MM.1S (cell line): ENCODE measurements at places on chromosomes 3 and 15.

DNA sequence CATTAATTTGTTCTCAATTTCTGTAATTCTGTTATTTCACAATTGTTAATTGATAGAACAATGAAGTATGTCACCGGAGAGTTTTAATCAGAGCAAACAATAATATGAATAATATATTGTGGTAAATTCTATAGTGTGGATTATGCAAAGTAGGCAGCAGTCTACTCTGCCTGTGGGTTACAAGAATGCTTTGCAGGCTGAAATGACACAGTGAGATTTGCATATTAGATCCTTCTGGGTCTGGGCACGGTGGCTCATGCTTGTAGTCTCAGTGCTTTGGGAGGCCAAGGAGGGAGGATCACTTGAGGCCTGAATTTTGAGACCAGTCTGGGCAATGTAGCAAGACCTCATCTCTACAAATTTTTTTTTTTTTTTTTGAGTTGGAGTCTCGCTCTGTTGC, 12.5 kb downstream of the COPG1 start:
- no peak for DNase-seq

GRCh38 chr3:113097960-113098447, 107.2 kb downstream of the GTPBP8 start:
- DNase-seq: no peak

- DNase-seq: no peak
Observed at GRCh38 chr3:106204160-106204868, 335.5 kb upstream of the CBLB start.

DNA sequence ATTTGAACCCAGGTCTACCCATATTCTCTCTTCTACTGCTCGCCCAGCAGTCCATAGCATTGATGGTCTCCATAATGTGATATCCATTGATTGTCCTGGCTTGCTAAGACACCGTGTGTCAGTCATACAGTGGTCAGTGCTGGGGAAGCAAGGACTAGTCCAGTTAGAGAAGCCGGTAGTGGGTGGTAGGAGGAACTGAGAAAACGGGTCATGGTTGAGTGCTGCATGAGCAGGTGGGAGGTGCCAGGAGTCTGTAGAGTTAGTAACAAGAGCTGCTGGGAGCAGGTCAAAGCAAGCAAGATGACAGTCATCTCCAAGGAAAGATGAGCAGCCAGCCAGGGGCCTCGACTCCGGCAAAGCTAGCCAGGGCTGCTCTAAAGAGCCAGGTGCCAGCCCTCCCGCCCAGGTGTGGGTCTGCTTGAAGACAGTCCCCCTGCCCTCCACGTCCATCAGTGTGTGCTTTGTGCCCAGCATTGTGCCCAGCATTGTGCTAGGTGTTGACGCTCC, 29.5 kb upstream of the USP3 start:
- peak; percentile 79 for DNase-seq

- DNase-seq: no peak
Observed at GRCh38 chr15:93312891-93313486, 224.0 kb upstream of the RGMA start.

DNA sequence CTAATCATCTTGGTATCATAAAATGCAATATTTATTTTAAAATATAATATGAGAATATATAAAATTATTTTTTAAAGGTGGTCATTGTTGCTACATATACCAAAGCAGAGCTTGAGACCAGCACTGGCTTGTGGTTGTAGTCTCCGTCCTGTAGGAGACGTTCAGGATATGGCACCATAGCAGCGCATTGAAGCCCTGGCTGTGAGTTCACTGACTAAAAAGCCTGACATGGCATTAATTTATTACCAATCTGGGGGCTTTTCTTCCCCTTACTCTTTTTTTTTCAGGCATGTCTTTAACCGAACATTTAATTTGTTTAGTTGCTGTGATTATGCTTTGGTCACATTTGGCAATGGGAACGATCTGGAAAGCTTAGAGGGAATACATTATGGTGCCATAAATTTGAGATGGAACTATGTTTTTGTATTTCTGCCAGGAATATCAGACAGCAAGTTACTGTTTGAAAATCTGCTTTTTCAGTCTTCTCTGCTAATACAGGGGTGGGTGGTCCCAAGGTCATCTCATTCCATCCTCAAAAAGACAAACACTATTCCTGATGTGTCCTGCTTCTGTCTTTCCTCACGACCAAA, 108.5 kb downstream of the ZIC4 start:
- DNase-seq: no peak

GRCh38 chr3:134253475-134254226, 3.0 kb upstream of the RYK start:
- DNase-seq: no peak

DNA sequence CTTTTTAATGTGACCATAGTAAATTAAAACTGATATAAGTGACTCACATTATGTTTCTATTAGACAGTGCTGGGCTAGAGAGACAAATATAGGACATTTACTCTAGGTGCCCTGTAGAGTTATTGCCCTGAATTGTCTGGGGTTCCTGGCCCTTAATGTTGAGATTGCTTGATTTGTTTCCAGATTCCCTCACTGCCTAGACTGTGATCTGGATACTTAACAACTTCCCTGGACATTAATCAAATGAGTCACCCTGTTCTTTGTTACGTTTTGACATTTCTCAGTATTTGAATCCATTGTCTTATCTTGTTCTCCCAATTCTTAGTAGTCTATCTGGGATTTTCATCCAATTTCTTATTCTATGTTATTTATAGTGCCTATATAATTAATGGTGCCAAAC, 65.8 kb downstream of the DTWD1 start:
- no peak for DNase-seq

DNA sequence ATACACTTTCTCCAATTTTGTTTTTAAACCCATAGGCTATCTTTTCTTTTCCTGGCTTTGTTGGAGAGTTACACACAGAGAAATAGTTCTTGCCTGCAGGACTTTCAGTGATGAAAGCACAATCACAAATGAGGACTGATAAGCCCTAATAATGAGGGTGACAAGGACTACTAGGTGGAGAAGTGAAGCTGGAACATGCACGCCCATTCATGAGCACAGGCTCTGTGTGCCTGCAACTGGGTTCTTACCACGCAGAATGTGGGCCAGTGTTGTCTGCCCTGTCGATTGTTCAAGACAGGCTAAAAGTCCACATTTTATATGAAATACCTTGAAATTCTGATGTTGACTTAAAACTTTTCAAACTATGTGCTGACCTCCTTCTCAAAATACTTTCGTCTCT, 162.3 kb upstream of the STRIT1 start:
- DNase-seq: no peak

GRCh38 chr3:113894927-113895326, 52.9 kb upstream of the ZDHHC23 start:
- no peak for DNase-seq

GRCh38 chr15:48590723-48591122, 54.8 kb downstream of the FBN1 start:
- no peak for DNase-seq

- peak; percentile 19 for DNase-seq
Observed at GRCh38 chr3:122679882-122680474, 661 bp upstream of the PARP14 start.

DNA sequence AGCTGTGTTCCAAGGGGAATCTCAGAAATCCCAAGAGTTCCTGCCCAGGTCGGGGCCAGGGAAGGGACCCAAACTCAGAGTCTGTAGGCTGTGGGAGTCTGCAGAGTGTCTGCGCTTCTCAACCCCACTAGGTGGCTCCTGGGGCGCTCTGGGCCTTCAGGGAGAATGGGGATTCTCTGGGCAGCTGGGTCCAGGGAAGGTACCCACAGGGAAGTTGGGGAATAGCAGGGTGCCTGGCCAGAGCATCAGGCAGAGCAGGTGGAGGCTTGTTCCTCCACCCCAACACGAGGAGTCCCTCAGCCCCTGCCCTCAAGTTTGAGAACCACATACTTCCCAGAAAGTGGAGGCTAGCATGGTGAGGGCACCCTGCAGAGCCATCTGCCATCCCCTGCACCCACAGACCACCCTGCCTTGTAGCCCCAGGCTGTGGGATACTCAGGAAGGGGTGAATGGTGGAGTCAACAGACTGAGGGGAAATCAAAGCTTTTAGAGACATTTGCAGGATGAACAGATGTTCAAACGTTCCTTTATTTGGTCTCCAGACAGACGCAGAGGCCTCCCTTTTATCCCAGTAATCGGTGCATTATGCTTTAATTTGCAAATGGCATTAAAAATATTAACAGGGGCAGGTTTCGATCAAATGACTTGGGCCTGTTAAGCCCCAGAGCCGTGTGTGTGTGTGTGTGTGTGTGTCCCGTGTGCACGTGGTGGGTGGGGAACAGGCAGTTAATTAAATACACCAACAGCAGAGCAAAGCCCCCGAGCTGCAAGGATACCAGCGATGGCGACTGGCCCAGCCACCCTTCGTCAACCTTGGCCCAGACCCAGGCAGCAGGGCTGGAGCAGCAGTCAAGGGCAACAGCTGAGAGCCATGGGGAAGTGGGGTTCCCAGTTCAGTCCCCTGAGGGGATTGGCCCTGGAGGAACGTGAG, 57.7 kb downstream of the DNAJB8 start:
- no peak for DNase-seq

DNA sequence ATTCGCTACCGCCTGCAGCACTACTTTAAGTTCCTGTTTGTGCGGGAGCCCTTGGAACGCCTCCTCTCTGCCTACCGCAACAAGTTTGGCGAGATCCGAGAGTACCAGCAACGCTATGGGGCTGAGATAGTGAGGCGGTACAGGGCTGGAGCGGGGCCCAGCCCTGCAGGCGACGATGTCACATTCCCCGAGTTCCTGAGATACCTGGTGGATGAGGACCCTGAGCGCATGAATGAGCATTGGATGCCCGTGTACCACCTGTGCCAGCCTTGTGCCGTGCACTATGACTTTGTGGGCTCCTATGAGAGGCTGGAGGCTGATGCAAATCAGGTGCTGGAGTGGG, 995 bp downstream of the CHST14 start:
- peak; percentile 19 for DNase-seq

DNA sequence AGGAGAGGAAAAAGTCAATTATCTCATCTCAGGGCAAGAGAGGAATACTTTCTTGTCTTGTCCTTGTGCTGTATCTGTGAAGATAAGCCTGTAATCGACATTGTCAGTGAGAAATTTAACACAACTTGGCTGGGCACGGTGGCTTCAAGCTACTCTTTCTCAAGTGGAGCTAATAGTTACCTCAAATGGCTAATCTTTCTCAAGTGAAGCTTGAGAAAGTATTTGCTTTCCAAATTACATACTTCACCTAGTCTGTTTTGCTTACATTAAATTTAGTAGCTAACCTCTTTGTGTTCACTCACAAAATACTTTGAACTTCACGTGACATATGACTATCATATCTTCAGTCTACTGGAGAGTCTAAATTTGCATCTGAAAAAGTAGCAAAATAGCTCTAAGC, 48.3 kb upstream of the B3GALNT1 start:
- no peak for DNase-seq

- no peak for DNase-seq
Observed at GRCh38 chr3:172520301-172520831, 2.9 kb downstream of the TNFSF10 start.

DNA sequence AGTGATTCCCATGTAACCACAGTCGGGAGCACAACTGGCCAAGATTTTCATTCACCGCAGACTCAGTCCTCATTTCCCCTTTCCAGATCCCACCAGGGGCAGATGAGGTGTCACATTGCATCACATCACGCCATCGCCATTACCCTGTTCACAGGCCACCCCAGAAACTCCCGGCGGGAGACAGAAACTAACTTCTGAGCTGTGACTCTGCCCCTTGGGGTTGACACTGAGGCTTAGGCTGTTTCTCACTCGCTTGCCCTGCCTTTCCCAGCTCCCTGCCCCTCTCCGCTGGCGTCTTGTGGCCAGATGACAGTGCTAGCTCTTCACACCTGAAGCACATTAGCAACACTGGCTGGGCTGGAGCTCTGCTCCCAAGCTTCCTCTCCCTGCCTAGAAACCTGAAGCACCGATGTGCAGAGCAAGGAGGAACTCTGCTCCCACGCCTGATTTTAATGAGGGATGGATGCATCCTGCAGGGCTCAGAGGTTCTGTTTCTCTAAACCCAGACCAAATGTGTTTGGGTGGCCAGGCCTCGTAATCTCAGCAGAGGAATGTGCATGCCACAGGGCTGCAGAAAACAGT, 88.8 kb upstream of the CTDSPL start:
- no peak for DNase-seq

DNA sequence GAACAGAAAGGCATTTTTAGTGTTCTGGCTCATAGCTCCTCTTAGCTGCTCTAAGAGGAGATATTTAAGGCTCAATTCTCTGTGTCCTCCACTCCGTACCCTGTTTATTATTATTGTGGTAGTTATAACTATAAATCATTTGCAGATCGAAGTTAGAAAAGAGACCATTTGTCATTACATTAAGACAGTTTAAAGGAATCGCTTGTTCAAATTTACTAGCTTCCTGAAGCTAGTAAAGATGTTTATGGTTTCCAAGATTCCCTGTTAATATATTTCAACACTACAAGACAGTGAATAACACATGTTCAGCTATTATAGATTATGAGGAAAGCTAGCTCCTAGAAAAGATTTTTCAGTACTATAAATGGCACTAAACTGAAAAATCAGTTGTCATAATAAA, 12.6 kb downstream of the ATXN7 start:
- DNase-seq: no peak

GRCh38 chr15:42138968-42139386, 17.5 kb downstream of the PLA2G4F start:
- no peak for DNase-seq

DNA sequence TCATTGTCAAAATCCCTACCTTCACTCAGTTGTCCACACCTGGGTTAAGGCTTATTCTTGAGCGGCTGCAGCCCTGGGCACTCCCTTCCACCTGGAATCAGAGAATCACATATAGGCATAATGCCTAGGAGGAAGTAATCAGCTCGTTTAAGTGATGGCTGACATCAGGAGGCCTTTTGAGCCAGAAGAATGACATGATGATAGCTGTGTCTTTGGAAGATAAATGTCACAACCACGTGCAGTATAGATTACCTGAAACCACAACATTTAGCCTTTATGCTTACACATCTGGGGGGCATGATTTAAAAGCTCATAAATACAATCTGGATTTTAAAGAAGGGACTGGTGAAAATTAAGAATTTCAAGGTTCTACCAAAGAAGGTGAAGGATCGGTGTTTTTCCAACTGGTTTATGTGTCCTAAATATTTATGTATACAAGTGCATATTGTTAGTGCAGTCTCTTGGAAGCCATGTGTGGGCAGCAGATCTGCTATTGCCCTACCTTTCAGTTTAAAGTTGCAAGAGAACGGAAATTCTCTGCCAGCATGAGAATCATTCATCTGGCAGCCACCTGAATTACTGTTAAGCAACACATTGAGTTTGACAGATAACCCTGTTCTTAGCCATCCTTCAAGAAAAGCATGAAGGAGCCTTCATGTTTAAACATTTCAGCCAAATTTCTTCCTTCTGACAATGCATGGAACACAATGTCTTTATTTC, 163.4 kb upstream of the NR2E3 start:
- no peak for DNase-seq
